Activated T-cell treated with anti-CD3 and anti-CD28 coated beads, Interleukin-2, amount 50 U/mL, for 24 hours (primary cell): ENCODE measurements at places on chromosomes 11 and 22.

DNA sequence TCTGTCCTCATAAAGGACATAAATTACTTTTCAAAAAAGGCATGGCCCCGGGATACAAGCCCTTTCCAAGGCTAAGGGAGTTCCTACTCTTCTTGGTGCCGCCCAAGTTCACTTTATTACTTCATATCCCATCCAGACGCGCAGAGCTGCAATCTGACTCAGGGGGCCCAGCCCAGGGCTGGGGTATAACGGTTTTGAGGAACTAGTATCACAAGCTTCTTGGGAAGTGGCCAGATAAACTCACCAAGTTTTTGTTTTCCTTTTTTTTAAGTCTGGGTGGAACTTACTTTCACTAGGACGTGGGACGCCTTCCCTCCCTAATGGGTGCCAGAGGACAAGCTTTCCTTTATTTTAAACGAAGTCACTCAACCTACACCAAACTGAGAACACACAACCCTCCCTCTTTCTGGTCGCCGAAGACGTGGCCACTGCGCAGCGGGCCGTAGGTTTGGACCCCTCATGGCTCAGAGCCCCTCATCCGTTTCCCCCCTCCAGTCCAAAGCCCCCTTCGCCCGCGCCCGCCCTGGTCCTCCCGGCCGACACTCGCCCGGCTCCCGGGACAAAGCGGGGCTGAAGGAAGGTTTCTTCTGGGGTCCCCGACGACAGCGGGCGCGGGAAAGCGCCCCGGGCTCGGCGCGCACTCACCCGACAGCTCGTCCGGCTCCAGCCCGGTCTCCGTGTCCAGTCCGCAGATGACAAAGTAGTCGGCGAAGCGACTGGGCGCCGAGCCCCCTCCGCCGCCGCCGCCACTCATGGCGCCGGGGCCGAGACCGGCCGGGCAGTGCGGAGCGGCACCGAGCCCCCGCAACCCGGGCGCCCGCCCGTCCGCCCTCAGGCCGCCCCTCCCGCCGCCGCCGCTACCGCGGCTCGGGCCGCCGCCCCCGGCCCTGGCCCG lies 587 bp downstream of the DENND5A start:
- DNase-seq, result peak; percentile 66

GRCh38 chr11:101091781-101092180 lies 37.8 kb downstream of the PGR start:
- no peak for DNase-seq

DNA sequence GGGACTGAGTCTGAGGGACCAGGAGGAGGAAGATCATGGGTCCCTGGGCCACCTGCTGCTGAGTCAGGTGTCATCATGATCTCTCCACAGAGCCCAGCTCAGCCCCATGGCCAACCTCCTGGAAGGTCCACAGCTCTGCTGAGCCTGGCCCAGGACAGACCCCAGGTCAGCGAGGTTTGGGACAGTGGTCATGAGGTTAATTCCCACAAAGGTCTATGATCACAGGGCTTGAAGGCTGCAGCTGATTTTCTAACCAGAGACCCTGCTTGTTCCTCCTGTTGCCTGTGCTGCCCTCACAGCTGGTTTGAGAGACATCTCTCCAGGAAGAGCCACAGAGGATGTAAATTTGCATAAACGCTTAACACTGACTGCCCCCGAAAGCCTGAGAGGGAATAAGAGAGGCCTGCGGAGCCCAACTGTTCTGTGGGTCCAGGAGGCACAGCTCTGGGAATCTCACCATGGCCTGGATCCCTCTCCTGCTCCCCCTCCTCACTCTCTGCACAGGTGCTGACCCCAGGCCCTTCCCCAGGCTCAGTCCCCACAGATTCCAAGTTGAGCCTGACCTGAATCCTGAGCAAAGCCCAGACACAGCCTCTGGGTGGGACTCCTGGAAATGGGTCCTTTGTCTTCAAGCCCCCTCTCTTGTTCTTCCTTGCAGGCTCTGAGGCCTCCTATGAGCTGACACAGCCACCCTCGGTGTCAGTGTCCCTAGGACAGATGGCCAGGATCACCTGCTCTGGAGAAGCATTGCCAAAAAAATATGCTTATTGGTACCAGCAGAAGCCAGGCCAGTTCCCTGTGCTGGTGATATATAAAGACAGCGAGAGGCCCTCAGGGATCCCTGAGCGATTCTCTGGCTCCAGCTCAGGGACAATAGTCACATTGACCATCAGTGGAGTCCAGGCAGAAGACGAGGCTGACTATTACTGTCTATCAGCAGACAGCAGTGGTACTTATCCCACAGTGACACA lies 102.8 kb downstream of the GGTLC2 start:
- DNase-seq, result no peak

GRCh38 chr22:36332623-36333332 lies 55.0 kb downstream of the MYH9 start:
- DNase-seq, result peak; percentile 72

GRCh38 chr11:9219115-9219514 lies 46.0 kb downstream of the DENND5A start:
- no peak for DNase-seq

DNA sequence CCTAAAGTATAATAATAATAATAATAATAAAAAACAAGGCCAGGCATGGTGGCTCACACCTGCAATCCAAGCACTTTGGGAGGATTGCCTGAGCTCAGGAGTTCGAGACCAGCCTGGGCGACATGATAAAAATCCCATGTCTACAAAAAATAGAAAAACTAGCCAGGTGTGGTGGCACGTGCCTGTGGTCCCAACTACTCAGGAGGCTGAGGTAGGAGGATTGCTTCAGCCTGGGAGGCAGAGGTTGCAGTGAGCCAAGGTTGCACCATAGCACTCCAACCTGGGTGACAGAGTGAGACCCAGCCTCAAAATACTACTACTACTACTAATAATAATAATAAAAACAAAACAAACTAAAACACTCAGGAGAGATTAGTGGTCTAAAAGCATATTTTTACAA lies 15.6 kb upstream of the ZNF280A start:
- DNase-seq, result no peak

DNA sequence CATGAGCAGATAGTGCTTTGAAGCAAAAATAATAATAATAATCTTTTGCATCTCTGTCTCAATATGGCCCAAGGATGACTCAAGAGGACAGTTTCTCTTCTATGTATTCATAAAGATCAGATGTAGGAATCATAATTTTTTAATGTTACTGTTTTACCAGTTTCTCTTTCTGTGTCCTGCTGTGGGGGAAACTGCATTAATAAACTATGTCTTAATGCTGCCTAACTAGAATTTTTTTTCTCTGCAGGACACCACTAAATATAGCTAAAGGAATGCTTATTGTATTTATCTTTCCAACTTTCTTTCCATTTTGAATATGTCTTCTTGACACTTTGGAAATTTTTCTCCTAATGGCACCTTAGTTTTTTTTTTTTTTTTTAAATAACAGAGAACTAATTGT lies 6.5 kb downstream of the FJX1 start:
- DNase-seq, result no peak

DNA sequence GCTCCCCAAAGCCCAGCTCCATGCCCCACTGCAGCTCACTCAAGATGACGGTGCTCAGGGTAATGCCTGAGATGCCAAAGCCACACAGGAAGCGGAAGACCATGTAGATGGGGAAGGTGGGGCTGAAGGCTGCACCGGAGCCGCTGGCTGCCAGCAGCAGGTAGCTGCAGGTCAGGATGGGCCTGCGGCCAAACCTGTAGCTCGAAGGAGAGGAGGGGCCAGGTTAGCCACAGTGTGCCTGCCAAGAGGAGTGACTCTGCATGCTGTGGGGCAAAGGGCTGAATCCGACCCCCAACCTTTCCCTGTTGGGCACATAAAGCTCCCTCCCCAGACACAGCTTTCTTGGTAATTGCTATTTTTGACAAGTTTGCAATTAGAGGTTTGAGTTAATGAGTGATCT lies 14.9 kb upstream of the SLC22A6 start:
- no peak for DNase-seq

DNA sequence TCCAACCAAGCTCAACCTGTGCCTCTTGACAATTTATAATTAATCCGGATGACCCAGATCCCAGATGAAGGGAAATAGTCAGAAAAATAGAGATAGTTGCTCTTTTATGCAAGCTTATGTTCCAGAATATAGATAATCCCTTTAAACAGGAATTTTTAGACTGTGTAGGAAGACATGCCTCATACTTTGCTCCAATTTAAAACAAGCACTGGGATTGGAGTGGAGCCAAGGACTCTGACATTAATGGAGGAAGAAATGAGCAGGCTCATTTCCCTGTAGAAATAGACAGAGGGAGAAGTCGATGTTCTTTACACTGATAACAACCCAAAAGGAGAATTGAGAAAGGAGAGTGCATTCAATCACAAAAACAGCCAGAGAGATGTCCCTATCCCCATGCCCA lies 70.1 kb upstream of the LRRC55 start:
- DNase-seq, result no peak

DNA sequence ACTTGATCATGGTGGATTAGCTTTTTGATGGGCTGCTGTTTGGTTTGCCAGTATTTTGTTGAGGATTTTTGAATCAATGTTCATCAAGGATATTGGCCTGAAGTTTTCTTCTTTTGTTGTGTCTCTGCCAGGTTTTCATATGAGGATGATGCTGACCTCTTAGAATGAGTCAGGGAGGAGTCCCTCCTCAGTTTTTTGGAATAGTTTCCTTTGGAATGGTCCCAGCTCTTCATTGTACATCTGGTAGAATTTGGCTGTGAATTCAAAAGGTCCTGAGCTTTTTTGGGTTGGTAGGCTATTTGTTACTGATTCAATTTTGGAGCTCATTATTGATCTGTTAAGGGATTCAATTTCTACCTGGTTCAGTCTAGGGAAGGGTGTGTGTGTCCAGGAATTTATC lies 78.1 kb downstream of the CTSC start:
- no peak for DNase-seq

DNA sequence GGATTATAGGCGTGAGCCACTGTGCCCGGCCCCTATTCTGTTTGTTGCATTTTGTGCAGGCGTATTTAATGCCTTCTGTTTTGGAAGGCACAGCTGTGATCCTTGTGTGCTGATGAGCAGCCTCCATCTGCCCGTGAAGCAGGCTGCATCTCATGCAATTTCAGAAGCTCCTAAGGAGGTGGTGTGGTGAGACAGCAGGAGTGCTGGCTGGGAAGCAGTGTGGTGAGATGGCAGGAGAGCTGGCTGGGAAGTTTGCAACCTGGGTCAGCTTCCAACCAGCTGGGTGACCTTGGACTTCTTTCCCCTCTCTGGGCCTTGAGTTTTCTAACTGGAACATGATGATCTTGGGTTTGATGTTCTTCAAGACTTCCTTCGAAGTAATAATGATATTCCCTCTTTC lies 525.1 kb downstream of the TBC1D22A start:
- no peak for DNase-seq

DNA sequence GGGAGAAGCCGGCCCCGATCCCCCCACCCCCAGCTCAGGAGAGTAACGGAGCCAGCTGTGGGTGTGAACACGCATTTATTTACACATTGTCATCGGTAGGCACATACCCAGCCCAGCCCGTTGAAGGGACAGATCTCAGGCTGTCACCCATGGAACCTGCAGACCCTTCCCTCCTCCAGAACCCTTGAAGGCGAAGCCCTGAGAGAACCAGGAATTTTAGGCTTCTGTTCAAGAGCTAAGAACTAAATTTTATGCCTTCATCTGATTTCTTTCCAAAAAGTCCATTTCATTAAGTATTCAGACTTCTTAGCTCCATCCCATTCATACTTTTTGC lies 379 bp upstream of the BRMS1 start:
- DNase-seq, result no peak

DNA sequence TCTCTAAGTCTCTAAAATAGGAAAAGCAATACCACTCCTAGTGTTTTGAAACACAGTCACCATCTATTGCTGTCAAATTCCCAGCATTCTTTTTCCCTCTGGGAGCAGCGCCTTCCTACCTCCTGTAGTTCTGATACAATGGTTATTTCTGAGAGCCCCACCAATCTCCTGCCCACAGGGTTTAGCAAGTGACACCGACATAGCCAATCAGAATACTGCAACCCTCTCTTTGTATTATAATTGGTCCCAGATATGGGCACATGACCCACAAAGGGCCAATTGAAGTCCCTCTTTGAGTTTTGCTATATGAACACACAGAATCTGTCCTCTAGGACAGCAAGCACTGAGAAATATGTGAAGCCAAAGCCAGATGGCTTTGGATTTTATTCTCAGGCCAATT lies 16.9 kb upstream of the ARHGAP42 start:
- DNase-seq, result no peak

GRCh38 chr11:128684549-128685401 lies 9.1 kb upstream of the FLI1 start:
- DNase-seq, result no peak

DNA sequence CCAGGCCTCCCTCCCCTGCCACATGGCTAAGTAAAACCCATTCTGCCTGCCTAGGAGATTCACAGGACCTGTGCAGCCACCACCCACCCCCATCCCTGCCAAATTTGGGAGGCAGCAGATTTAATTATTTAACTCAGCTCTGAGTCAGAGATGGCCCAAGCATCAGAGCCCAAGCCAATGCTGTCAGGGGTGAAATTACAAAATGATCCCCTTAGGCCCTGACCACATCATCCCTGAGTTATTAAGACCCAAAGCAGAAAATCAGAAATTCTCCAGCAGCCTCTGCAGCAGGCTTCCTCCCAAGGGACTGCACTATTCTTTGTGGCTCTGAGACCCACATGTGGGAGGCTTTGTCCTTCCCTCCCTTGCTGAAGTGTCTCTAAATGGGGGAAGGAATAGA lies 52.8 kb upstream of the RRAS2 start:
- DNase-seq, result no peak

GRCh38 chr11:46347637-46348311 lies 511 bp downstream of the DGKZ start:
- DNase-seq, result no peak

GRCh38 chr11:11422411-11423128 lies 69.5 kb upstream of the CSNK2A3 start:
- no peak for DNase-seq

GRCh38 chr22:30062950-30063349 lies 17.3 kb upstream of the HORMAD2 start:
- no peak for DNase-seq

DNA sequence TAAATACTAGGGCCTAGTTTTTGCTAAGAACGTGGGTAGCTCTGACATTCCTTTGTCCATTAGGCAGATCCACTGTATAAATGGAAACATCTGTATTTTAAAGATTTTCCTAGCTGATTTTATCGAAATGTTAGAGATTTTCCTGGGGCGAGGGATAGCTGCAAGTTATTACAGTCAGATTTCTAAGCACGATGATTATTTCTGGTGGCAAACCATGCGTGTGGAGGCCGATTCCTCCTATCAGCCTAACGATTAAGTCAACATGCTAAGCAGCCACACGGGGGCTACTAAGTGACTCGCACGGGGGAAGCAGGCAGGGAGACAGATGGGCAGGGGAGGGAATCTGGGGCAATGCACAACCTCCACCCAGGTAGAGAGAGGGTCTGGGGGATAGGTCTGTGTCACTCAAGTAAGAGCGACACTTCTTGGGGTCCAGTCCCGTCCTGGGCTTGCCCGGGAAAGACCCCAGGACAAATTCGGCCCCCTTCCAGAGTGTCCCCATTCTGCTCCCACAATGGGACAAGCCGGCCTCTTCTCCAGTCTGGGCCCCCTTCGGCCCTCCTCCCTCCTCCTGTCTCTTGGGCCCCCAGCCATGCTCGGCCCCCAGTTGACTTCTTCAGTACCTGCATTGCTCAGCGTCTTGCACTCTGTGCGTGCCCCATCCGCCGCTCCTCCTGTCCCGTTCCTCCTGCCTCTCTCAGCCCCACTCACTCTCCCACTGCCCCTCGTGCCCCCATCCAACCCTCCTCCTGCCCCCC lies 571 bp downstream of the C11orf24 start:
- DNase-seq, result peak; percentile 67
